ENCODE measurements at places on chromosomes 7 and 10.

DNA sequence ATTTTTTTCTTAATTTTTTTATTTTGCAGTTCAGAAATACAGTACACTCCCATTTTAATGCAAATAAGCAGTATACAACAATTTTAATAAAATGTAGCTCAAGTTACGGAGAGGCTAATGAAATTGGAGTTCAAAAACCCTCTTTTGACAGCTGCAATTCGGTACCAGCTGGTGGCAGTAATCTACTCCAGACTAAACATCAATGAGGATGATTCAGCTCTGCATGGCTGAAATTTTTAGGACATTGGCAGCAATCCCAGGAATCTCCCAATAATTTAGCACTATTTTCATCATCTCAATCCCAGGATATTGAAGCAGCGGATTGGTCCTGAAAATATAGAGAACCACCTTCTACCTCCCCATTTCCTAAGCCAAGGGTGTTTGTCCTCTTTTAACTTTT, 278.8 kb downstream of the CACNA2D1 start:
- no peak for DNase-seq

GRCh38 chr10:112912410-112912928, 37.6 kb upstream of the TCF7L2 start:
- no peak for DNase-seq

DNA sequence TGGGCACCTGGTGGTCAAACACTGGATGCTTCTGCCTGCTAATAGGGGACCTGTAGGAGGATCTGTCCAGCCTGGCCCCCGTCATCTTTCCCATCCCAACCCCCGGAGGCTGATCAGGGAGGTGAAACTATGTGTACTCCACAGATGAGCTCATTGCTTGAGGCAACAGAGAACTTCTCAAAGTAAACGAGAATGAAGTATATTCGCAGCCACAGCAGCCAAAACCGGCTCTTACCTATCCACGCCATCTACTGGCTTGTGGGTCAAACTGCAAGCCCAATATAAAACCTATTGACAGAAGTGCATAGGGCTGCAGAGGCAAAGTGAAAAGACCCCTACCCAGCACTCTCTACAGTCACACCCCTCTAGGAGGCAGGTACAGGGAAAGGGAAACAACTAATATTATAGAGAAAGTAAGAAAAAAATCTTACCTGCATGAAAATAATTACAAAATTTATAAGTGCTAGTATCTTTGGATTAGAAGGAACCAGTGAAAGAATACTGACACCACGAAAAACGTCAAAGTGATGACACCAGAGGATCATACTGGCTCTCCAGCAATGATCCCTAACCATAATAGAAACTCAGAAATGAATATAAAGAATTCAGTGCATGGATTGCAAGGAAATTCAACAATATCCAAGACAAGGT, 973.5 kb downstream of the ANKRD7 start:
- no peak for DNase-seq

- no peak for DNase-seq
These were observed 34.0 kb downstream of the INPP5F start for GRCh38 chr10:119759832-119760231.

GRCh38 chr7:117088623-117089194, 135.4 kb downstream of the ST7 start:
- no peak for DNase-seq

DNA sequence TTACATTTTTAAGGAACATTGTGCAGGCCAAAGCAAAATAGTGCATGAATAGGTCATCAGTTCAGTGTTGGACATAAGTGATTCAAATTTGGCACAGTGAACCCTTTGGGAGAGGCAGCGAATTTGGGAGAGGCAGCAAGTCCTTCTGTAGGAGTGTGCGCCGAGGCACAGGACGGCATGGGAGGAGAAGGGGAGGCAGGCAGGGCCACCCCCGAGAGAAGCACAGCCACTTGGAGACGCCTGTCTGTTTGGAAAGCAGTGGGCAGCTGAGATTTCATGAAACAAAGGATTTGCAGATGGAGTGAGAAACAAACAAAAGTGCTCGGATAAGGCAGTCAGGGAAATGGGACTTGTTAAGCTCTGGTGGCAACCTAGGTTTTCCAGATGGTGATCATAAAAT, 30.6 kb downstream of the VIPR2 start:
- DNase-seq, result no peak

GRCh38 chr10:131812736-131813604, 87.8 kb upstream of the PPP2R2D start:
- DNase-seq, result no peak

DNA sequence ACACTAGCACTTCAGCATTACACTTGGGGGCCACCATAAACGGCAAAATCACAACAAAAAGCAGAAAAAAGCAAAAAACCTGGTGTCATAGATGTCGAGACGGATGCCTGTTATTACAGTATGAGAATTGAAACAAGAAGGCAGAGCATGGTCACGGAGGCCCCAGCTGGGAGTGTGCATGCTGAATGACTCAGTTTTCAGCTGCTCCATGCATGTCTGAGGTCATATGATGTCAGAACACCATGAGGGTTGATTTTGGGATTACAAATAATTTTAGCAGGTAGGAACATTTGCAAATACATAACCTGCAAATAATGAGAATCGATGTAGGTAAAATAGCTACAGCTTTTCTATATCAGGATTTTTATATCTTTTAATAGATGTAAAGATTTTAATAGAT, 19.1 kb downstream of the ZMYND11 start:
- DNase-seq, result no peak

GRCh38 chr10:118957966-118958365, 71.5 kb upstream of the NANOS1 start:
- no peak for DNase-seq

DNA sequence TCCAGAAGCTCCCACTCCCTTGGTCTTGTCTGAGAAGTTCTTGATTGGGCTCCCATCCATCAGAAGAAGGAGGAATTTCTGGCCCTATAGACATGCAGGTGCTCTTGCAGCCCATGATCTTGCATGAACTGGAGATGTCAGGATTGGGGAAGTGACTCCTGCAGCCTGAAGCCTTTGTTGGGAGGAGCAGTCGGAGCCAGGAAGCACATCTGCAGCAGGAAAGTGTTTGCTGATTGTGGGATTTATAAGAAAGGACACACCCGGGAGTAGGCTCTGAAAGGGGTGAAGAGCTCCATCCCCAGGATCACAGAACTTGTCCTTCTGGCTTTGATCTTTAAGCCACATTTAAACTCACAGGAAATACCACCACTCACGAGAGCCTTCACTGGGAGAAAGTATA, 185.2 kb downstream of the DYNC1I1 start:
- no peak for DNase-seq

DNA sequence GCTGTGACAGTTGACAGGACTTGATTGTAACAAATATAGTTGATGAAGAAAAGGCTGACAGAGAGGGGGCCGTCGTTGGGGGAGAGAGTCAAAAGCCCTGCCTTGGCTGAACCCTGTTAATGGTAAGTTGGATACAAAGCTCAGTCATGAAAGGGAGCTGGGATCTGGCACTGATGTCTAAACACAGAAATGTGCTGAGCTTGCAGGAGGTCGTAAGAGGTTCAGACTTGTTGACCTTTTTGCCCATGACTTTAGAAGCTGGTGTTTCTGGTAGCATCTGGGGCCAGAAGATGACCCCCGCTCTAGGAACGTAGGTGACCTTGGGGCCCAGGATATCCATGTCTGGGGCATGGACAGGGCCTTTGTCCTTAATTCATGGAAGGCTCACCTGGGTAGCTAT, 294.7 kb downstream of the TCF7L2 start:
- DNase-seq, result no peak

- DNase-seq, result no peak
These were observed 58.9 kb upstream of the C10orf90 start for GRCh38 chr10:126729314-126729870.

- DNase-seq, result no peak
These were observed 284 bp downstream of the CXCL12 start for GRCh38 chr10:44384601-44385025.

DNA sequence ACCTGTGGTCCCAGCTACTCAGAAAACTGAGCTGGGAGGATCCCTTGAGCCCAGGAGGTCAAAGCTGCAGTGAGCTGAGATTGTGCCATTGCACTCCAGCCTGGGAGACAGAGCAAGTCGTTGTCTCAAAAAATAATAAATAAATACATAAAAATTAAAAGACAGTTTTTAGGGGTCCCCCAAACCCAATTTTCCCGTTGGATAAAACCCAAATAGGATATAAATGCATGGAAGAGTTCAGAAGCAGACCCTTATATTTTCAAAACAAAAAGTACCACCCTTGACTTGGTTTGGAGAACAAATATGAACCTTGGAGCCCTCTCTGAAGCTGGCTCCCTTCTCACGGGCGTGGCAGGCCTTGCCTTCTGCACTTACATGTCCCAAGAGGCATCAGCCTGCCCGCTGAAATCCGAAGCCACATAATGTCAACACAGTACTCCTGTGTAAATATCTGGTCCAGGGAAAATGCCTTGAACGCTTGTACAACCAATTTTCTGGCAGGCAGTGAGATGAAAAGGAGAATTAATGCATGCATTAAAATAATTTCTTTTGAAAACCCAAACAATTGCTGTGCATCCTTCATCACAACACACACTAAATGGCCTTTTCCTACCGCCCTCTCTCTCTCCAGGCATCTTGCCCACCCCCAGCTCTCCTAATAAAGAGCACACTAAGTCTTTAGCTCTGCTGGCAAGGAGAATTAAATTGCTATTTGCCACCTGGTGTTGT, 46.4 kb upstream of the PARD3 start:
- DNase-seq, result no peak

DNA sequence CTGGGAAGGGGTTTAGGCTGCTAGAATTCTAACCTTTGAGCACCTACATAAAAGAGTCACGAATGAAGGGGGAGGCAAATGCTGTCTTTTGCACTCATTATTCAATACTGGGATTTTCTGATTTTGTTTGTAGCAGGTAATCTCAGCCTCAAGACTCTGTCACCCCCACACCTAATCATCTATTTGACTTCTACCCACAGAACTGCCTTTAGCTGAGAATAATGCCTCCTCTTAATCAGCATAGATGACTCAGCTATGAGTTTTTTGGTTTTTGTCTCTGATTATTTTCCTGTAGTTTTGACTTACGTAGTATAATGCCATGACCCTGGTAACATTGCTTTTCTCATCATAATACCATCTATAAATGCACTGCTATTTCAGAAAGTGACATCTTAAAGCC, 42.7 kb upstream of the CACNB2 start:
- DNase-seq, result no peak

DNA sequence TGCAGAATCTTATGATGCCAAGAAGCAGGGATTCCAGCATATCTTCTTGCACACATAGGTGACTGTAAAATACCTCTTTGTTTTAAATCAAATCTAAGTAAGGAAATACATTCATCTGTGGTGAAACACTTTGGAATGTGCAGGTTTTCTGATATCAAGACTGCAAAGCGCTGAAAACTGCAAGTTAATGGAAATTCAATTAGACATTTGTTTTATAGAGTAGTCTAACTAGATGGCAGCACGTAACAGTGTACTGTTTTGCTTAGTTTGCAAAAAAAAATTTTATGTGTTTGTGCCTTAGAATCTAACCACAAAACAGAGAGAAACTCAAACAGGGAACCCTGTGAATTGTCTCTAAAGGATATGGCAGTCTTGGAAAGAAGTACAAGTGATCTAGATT, 259.2 kb downstream of the HDAC9 start:
- no peak for DNase-seq

GRCh38 chr10:3568983-3569382, 216.0 kb downstream of the KLF6 start:
- DNase-seq, result no peak

GRCh38 chr10:125003146-125003900, 61.4 kb downstream of the ZRANB1 start:
- DNase-seq, result no peak

GRCh38 chr7:4483851-4484250, 198.2 kb upstream of the FOXK1 start:
- DNase-seq, result no peak

Measured in stimulated activated naive CD8-positive, alpha-beta T cell treated with anti-CD3 and anti-CD28 coated beads, Interleukin-15, amount 100 ng/mL, for 72 hours (primary cell).